ENCODE measurements at places on chromosomes 11 and 22.

- DNase-seq, result no peak
Observed at GRCh38 chr22:46081831-46082210, 68.5 kb upstream of the PPARA start.

DNA sequence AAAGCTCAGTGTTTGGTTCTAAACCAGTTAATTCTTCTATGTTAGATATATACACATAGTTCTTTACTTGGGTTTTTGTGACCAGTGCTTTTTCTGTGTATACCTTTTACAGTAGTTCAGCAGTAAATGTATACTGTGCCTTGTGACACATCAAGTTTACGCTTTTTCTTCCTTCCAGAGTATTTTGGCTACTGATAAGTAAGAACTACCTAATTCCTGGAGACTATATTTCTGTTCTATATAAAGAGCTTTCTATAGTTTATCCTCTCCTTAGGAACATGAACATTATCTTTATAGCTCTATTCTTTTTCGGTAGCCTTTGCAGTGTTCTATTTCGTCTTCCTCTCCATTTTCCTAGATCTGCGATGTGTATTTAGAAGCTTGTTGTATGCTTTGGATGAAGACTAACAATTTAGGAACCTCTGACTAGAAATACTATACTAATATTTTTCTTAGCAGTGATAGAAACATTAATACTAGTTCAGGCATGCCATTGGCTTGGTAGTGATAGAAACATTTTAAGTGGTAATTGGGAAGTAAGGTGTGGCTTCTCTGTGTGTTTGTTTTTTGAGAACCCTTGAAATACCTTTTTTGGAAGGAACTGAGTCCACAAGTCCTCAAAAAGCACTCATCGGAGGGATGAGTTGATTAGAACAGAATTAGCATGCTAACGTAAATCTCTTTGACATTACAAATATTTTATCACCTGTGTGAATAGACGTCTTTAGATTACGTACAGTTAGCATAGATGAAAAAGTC is 74.6 kb downstream of the ARHGEF12 start:
- no peak for DNase-seq

- DNase-seq, result peak; percentile 52
Observed at GRCh38 chr22:20738394-20739089, 35.4 kb upstream of the SERPIND1 start.

DNA sequence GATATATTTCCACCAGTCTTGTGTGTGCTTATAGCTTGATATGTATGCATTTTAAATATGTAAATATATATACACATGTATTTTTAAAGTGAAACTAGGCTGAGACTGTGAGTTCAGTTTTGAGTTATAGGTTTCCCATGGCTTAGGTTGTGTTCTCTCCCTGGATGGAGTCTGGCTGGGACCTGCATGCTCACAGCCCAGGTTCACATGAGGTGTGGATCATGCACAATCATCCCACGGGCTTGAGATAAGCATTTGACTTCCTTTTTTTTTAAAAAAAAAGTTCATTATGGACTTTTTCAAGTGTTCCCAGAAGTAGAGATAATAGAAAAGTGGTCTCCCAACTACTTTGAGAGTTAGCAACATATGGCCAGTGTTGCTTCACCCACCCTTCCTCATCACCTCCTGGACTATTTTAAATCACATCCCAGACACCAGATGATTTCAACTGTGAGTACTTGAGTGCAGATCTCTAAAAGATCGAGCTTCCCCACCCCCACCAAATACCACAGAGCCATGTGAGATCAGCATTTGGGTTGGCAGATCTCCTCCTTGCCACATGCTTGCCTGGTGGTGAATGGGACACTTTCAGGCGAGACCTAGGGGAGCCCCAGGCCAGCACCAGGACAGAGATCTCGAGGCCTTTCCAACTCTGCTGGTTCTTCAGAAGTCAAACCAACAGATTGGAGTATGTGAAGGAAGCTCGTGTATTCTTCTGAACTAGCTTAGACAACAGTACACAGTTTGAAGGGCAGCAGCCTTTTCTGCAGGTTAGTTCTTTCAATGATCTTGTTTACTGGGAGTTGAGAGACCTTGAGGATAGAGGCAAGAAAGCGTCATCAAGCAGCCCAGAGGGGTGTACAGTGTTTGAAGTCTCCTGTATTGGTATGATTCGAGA is 15.9 kb downstream of the MED15 start:
- DNase-seq, result peak; percentile 63

DNA sequence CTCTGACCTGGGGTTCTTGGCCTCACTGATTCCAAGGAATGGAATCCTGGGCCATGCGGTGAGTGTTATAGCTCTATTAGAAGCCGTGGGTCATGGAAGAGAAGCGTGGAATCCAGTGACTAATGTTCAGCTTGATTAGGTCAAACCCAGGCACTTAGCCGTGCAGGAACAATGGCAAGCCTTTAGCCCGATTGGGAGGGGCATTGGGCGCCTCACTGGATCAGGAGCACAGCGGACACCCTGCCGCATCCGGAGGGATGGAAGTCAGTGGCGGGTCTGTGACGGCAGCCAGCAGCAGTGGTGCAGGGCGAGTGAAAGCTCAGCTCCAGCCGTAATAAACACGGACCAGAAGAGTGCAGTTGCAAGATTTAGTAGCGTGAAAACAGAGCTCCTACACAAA is 20.5 kb upstream of the SLC17A6 start:
- no peak for DNase-seq

DNA sequence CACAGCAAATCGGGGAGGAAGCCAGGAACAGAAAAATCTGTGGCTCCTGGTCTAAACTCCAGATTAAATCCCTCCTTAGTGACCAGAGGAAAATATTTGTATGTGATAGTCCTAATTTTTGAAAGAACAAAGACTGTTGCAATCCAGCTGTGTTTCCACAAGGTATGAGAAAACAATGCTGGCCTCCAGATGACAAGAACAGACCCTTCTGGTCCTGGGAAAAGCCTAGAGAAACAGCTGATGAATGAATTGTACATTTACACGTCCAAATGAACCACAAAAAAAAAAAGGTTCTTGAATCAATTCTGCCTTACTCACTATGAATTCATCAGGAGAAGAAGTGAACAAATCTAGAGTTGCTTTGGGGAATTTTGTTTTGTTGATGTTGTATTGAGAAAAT is 63.7 kb downstream of the ETS1 start:
- DNase-seq, result no peak

GRCh38 chr11:99739464-99740089 is 718.8 kb downstream of the CNTN5 start:
- no peak for DNase-seq

DNA sequence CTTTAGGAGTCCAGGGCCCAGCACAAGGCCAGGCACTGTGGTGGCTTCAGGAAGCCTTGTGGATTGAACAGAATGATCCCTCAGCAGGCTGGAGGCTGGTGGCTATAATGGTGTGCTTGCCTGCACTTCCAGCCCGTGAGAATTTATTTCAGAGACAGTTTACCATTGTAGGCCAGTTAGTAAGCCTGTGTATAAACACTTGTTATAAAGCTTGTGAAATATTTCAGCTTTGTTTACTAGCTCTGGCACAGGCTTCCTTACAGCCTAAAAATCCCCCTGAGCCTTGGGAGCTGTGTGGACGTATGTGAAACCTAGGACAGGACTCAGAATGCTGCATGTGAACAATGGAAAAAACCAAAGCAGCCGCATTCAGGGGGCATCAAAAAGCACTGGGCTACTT is 26.6 kb upstream of the ACER3 start:
- no peak for DNase-seq

GRCh38 chr11:86919557-86920210 is 35.5 kb downstream of the FZD4 start:
- no peak for DNase-seq

DNA sequence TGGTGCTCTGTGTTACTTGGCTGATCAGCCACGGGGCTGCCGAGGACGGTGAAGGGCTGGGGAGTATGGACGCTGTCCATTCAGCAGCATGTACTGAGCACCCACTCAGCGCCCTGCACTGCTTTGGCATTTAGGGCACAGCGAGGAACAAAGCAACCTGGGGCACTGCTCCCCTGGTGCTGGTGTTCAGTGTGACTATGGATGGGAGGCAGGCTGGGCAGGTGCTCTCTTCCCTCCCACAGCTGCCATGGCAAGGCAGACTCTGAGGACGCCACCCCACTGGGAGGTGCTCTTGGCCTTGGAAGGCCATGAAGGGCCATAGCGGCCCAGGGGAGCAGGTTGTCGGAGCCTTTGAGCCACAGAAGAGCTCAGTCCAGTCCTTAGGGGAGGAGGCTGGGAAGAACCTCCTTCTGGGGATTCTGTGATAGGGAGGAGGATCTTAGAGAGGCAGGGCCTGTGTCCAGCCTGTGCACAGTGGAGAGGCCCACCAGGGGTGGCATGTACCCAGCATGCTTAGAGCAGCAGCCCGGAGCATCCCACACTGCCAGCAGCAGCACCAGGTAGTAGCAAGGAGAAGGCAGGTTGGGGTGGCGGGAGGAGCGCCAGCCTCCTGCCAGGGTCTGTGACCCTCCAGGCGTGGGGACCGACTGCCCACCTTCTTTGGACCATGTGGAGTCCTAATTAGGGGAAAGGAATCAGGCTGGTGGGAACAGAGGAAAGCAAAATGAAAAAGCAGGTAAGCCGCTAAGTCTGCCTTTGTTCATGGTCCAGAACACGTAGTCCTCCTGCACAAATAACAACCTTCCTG is 141.8 kb downstream of the MPPED1 start:
- DNase-seq, result no peak

- no peak for DNase-seq
Observed at GRCh38 chr11:28969832-28970231, 861.6 kb downstream of the METTL15 start.

- DNase-seq, result no peak
Observed at GRCh38 chr22:36565686-36566085, 36.7 kb upstream of the EIF3D start.

DNA sequence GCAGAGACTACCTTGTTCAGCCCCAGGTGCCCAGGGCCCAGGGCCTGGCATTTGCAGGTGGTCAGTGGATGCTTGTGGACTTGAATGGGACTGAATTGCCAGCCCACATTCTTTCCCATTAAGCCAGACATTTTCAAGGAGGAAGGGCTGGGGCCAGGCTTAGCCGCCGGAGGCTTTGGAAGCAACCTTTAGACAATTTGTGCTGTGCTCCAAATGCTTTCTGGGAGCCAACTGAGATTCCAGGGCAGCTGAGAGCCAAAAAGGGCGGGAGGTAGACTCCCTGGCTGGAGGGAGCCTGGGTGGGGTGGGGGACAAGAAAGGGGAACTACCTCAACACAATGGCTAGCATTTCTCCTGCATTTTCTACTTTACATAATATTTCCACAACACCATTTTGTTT is 54.8 kb upstream of the TIMP3 start:
- DNase-seq, result no peak

DNA sequence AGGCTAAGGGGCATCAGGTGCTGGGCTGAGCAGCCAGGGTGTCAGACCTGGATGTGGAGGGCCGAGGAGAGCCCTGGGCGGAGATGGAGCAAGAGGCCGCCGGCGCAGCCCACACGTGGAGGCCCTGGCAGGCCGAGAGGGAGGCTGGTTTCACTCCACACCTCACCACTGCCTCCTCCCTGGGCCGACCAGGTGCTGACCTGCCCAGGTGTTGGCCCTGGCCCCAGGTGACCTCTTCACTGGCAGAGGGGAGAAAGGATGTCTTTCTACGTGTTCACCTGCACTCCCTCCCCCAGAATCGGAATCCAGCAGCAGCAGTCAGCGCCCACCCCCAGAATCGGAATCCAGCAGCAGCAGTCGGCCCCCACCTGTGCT is 781 bp downstream of the ANO9 start:
- DNase-seq, result no peak

- no peak for DNase-seq
Observed at GRCh38 chr22:49035818-49036457, 791.7 kb downstream of the BRD1 start.

- DNase-seq, result peak; percentile 45
Observed at GRCh38 chr11:66659763-66660162, 17.9 kb downstream of the RBM4B start.

- no peak for DNase-seq
Observed at GRCh38 chr11:100632941-100633452, 54.1 kb upstream of the ARHGAP42 start.

GRCh38 chr22:19717691-19718455 is 3.6 kb downstream of the SEPTIN5 start:
- peak; percentile 24 for DNase-seq

DNA sequence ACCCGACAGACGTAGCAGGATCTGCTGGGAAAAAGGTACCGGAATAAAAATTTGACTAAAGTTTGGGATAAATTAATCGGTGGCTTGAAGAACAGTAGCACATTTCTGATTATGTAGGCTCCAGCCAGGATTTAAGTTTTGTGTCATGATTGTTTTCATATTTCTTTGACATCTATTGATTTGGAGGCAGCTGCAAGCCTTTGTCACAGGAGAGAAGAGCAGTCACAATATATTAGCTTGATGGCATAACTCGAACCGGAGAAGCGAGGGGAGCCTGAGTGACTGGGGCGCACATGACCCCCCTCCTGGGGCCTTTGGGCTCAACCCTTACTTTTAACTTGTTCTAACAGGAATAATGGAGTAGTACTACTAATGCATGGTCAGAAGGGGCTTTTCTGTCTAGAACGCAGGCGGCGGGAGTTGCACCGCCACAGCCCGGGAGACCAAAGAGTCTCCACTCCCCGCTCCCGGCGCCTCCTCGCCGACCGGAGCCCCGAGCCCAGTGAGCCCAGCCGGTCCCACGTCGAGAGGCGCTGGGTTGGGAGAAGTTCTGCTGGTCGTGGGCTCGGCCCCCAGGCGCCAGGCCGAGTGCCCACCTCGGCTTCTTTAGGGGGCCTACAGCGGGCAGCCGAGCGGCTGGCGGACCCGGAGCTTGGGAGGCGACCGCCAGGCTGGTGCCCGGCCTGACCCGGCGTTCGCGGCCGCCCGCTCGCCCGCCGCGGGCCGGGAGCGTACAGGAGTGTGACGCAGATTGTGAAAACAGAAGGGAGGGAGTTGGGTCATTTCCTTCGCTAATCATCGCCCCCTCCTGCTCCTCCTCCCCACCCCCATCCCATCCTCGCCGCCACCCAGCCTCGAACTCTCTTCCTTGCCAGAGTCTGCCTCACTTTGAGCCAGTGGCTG is 15.7 kb upstream of the PAX6 start:
- no peak for DNase-seq

DNA sequence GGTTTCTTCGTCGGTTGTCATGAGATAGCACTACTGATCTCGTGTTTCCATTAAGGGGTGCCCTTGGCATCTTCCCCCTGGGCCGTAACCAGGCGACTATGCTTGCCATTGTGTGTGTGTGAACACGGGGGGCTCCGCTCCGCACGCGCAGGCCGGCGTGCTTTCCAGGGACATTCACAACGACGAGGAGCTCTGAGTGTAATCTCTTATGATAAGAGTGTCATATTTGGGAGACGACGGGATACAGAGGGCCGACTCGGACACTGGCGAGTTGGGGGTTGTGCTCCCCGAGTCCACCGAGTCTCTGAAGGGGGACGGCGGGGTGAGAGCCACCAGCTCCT is 170.9 kb upstream of the CTSC start:
- DNase-seq, result no peak

GRCh38 chr11:115330684-115331482 is 173.3 kb downstream of the CADM1 start:
- no peak for DNase-seq

DNA sequence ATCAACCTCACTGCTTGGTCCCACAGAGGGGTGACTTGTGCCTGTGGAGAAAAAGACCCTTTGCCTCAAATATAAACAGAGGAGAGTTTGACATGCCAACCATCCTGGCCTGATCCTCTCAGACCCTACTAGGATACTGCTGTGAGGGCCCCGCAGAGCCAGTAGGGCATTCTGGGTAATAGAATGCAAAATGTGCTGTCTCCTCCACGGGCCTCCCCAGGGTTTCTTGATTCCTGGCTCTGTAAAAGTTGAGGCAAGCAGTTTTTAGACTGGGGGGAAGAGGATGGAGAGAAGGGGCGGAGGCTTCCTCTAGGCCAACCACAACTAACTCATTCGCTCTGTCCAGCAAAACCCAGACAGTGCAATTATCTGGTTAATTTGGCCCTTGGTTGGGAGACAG is 81.7 kb downstream of the SYN3 start:
- DNase-seq, result no peak

Data from GF-D8 (cell line).